ENCODE measurements at places on chromosomes 12 and 14.

- DNase-seq, result no peak
These were observed 1.4 kb downstream of the HSP90AA1 start for GRCh38 chr14:102085488-102085887.

GRCh38 chr12:54398995-54399793 is 14.7 kb upstream of the ZNF385A start:
- peak; percentile 83 for DNase-seq

- DNase-seq, result peak; percentile 38
These were observed 180.9 kb downstream of the RAD51B start for GRCh38 chr14:68000511-68000910.

DNA sequence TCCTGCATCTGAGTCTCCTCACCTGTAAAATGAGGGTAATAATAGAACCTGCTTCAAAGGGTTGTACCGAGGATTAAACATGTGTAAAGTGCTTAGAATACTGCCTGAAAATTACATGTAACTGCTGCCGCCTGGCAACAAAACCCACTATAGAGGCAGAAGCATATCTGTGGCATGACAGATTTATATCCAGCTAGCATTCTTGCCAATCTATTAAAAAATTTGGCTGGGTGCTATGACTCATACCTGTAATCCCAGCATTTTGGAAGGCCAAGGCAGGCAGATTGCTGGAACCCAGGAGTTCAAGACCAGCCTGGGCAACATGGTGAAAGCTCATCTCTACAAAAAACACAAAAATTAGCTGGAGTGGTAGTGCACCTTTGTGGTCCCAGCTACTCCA is 16.4 kb upstream of the KSR2 start:
- DNase-seq, result peak; percentile 36

- DNase-seq, result no peak
These were observed 4.1 kb downstream of the SDR39U1 start for GRCh38 chr14:24438223-24439097.

DNA sequence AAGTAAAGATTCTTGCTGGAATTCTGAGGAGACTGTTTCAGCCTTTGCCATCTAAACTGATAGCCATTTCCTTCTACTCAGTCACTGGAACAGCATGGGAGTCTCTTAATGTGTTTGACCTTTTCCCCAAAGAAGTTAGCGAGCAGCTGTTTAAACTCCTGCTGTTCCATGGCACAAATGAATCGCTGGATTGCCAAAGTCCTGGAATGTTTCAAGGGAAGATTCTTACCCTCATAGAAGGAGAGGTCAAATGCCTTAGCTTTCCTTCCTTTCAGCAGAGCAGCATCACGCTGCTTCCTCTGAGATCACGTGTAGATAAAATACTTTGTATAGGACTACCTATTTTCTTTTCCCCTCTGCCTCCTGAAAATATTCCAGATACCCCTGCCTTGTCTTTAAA is 10.5 kb upstream of the NR2C1 start:
- DNase-seq, result peak; percentile 80

DNA sequence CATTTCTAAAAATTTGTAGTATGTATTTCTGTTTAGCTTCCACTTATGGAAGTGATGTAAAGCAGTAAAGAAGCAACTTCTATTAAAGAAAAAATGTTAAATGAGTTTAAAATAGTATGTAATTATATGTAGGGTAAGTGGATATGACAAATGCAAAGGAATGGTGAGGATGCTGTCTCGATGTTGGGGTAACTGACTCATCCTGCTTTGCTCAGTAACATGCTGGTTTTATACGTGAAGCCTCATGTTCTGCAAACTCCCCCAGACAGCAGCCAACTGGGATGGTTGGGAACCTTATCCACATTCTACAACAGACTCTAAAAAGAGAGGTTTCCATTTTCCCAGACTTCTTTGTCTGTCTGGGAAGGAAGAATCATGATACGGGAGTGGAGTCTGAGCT is 1006.4 kb upstream of the TMEM132C start:
- DNase-seq, result peak; percentile 66

- no peak for DNase-seq
These were observed 21.5 kb upstream of the YARS2 start for GRCh38 chr12:32777159-32777558.

DNA sequence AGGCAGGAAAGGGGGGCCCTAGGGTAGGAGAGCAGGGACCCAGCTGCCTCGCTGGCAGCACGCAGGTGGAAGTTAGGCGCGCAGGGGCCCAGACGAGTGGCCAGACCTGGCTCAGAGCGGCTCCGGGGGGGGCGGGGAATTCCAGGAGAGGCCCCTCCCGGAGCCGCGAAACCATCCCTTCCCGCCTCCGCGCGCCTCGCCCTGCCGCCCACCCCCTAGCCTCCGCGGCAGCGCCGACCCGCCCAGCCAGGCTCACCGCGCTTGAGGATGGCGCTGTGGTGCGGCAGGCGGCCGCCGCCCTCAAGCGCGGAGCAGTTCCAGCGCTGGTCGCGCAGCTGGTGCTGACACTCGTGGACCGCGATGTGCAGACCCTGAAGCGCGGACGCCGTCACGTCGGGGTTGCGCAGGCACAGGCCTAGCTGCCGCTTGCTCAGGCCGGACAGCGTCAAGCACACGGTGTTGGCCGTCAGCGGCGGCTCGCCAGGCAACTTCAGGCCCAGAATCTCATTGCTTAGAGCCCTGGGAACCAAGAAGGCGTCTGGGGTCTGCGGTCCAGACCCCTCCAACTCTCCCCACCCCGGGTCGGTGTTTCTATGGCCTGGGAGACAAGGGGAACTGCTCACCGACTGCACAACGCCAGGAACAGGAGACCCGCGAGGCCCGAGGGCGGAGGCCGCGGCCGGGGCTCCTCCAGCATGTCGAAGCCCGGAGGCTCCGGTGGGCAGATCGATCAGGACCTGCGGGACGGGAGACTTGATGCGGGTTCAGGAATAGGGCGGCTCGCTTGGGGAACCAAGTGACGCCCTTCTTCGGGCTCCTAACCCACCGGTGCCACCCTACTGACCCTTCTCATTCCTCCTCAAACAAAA is 1.5 kb downstream of the WNT10B start:
- no peak for DNase-seq

DNA sequence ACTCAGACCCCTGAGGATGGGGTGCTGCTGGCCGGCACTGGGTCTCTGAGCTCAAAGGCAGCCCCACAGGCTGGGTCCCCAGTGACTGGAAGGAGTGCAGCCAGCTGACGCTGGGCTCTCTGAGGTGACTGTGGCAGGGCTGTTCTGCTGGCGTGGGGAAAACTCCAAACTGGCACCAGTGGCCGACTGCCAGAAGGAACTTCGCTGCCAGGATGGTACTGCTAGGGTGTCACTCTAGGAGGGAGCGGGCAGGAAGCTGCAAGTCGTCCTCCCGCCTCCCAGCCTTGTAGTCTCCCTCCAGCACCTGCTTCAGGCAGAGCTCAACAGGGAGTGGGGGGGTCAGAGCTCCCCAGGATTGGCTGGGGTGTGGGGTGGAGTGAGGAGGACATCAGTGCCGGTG is 41.3 kb downstream of the CDC42BPB start:
- DNase-seq, result no peak

- peak; percentile 55 for DNase-seq
These were observed 197.0 kb downstream of the DAD1 start for GRCh38 chr14:22391908-22392565.

DNA sequence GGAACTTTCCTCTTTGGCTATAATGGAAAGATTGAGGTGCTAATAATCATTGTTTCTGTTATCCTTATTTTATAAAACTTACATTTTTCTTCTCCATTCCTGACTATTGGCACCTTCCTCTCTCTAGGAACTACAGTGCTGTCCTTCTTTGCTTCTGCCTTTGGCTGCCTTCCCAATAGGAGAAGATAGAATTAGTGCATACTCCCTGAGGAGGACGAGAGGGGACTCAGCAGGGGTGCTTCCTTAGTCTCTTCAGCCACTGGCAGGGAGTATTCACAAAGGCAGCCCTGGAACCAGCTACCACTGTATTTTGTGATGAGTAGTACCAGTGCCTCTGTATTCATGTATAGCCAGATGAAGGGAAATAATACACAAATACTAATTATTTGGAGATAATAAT is 208.5 kb downstream of the FOXG1 start:
- no peak for DNase-seq
